ACHN (cell line): ENCODE measurements at places on chromosomes 7 and 10.

DNA sequence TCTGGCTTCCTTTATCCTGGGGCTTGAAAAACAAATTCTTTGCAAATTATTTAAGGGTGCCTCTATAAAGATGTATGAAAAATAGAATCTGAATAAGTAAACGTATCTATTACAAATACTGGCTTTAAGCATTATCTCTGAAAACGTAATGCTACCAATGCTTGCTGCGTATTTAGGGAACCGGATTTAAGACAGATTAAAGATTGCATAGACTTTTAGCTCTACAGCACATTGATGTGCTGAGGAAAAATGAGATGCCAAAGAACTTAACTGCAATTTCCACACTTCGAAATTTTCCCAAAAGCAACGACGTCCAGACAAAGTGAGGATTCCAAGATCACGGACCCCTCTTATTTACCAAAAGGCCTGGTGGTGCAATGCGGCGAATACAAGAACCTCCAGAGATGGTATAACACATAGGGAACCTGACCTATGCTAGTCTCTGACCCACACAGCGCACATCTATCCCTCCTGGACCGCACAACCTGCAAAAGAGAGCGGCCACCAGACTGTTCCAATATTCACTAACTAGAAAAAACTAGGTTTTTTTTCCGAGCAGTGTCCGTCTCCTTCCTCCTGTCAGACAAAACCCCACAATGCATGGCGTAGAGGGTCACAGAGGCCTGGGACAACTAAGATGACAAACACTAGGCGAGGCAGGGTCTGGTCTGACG is 34.3 kb upstream of the PHF14 start:
- DNase-seq, result no peak

DNA sequence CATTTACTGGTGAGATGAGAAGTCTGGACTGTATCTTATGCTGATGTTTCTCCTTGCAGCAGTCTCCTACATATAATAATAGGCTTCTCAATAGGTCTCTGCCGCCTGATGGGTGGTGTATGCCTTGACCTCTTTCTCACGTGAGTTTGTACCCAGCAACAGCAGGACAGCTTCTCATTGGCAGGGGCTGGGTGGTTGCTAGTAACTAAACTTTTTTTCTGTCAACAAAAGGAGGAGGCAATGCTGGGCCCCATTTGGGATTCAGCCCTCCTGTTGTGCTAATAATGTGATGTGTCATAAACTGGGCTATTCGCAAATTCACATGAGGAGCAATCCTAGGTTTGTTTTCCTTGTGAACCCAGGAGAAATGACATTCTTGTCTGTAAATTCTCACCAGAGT is 533.6 kb downstream of the GATA3 start:
- DNase-seq, result no peak

DNA sequence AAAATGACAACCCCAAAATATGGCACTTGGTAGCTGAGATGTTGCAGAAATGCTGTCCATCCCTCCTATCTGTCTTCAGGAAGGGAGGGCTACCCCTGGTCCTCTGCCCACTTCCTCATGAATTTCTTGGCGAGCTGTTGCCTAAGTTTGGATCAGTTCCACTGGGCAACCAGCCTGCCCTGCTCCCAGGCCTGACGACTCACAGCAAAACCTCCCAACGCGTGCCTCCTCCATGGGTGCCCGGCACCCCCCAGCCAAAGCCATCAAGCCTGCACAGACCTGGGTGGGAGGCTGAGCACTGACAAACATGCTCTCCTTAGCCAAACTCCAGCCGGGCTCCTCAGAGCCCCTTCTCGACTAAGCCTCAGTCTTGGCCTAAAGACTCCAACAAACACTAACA is 8.9 kb downstream of the VSTM4 start:
- no peak for DNase-seq

- no peak for DNase-seq
Measured at GRCh38 chr7:66202441-66202840, 2.7 kb upstream of the TPST1 start.

- no peak for DNase-seq
Measured at GRCh38 chr7:109101332-109101731, 531.7 kb downstream of the DNAJB9 start.

GRCh38 chr10:78305311-78305710 is 271.6 kb downstream of the RPS24 start:
- DNase-seq, result no peak
